Fibroblast of the aortic adventitia (primary cell): ENCODE measurements at places on chromosomes 12 and 14.

DNA sequence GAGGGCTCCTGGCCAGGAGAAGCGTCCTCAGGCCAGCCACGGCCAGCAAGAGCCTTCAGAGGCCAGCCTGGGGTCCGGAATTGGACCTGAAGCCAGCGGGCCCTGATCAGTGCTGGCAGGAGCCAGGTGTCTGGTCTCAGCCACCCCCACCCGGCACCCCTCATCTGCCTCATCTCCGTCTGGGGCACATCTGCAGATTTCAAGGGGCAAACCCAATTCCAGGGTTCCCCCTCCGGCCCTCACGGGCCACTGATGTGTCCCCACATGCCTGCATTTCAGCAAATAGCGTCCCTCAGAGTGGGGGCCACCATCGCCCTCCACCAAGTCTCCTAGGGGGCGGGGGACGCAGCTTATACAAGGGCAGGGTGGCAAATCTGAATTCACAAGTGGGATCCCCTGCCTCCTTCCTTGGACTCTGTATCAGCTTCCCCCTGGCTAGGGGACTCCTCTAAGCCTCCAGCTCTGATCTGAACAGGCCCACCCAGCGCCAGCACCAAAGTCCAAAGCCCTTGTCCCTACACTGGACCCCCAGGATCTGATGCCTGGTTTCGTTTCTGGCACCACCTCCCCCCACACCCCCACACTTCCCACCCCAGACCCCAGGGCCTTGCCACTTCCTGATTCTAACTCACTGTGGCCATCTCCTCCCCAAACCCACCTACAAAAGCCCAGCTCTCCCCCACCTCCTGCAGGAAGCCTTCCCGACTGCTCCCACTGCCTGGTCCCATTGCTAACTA is 10.1 kb downstream of the TMEM179 start:
- DNase-seq, result no peak

- DNase-seq, result peak; percentile 14
These were observed 6.9 kb downstream of the GNPTAB start for GRCh38 chr12:101823891-101824290.

DNA sequence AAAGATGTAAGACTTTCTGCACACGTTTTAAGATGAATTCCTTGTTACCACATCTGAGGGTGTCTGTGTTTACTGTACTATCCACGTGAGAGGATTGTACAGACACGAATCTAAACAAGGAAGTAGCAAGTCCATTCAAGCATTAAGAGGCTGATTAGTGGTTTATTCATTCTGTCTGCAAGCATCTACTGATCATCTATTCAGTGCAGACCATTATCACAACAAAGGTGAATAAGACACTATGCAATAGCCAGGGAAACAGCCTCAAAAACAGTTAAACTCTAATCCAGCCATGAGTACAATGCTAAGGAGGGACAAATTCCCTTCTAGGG is 111.6 kb upstream of the PZP start:
- DNase-seq, result no peak

DNA sequence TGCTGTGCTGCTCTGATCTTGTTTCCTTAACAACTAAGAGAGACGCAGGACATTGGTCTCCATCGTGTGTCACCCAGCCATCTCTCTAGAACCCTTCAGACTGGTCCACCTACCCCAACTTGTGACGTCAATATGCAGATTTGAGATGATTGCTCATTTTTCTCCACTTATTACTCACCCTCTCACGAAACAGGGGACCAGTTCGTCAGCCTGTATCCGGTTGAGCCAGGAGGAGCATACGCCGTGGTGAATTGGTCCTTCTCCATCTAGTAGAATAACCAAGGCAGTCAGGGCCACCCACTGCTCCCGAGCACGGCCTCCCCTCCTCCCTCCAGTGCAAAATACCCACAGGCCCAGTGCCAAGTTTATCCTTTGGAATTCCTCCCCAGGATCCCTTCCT is 36.2 kb upstream of the FBXO21 start:
- DNase-seq, result no peak
